ENCODE measurements at places on chromosomes 3 and 15.

DNA sequence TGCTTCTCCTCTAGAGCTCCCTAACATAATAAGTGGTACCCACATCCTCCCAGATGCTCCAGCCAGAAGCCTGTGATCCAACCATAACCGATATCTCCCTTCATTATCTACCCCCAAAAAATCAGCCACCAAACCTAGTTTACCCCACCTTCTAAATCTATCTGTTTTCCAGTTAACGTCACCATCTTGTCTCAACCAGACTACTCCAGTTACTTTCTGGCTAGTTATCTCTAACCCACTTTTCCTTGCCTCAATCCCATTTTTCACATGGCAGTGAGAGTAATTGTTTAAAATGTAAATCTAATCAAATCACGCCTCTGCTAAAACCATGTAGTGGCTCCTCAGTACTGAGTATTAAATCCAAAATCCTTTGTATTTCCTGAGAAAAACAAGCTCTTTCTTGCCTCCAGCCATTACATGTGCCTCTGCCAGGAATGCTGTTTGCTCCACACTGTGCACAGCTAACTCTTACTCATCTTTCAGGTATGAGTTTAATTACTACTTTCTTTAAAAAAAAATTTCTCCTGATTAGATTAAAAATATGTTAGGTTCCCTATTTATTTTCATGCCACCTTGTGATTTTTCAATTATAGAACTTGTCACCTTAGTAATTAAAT lies 15.4 kb downstream of the CCDC54 start:
- no peak for DNase-seq

GRCh38 chr3:44511238-44511566 lies 33.7 kb upstream of the ZNF445 start:
- DNase-seq, result no peak

- no peak for DNase-seq
Observed at GRCh38 chr3:184180165-184180564, 5.5 kb downstream of the AP2M1 start.

GRCh38 chr3:10962481-10963036 lies 30.0 kb upstream of the SLC6A1 start:
- DNase-seq, result no peak

- no peak for DNase-seq
Observed at GRCh38 chr3:53074366-53074696, 28.5 kb upstream of the SFMBT1 start.

DNA sequence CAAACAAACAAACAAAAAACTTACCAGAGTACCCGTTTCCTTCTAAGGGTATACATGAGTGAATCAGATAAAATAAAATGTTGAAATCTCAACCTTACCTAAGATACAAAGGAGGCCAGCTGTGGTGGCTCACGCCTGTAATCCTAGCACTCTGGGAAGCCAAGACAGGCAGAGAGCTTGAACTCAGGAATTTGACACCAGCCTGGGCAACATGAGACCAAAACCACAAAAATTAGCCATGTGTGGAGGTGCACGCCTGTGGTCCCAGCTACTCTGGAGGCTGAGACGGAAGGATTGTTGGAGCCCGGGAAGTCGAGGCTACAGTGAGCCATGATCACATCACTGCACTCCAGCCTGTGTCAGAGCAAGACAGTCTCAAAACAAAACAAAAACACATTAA lies 11.0 kb upstream of the FAM219B start:
- DNase-seq, result no peak

DNA sequence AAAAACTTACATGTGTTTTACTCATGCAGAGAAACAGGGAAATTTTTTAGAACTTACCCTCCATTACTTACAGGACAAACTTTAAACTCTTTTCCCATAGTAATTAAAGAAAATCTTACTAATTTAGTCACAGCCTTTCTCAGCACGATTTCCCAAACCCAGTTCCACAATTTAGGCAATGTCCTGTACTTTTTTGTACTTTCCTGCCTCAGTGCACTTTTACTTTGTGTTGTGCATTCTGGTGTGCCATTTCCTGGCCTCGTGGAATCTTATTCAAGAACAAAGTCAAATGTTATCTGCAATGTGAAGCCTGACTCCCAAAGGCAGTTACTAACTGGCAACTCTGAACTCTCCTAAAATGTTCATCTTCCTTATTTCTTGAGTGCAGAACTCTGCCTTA lies 1.9 kb downstream of the SLC33A1 start:
- no peak for DNase-seq

- DNase-seq, result no peak
Observed at GRCh38 chr3:127092368-127092767, 100.6 kb upstream of the PRR23E start.

DNA sequence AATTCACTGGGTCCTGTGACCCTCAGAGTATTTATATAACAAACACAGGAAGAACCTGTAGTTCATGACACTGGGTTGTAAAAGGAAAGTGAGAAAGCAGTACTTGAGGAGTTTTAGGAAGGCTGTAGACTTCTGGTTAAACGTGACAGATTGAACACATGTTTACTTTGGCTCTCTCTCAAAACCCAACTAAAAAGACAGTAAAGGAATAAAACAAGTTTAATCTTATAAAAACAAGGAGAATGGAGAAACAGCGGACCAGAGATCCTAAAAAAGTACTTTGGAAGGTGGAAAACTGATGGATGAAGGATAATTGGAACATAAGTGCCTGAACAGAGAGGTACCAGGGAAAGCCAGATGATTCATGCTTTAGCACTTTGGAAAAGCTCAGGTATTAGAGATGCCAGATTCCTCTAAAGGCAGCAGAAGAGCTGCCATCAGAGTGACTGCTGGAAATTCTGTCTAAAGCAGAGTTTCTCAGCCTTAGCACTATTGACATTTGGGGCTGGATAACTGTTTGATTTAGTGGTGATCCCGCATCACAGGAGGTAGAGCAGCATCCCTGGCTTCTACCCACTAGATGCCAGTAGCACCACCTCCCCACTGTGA lies 182.9 kb upstream of the RORA start:
- no peak for DNase-seq

DNA sequence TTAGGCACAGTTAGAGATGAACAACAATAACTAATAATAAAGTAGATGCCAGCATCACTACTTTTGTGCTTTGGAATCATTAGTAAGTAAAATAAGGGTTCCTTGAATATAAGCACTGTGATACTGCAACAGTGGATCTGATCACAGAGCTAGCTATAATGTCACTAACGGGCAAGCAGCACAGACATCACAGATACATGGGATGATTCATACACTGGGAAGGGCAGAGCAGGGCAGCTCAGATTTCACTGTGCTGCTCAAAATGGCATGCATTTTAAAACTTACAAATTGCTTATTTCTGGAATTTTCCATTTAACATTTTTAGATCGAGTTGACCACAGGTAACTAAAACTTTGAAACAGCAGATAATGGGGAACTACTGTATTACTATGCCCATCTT lies 476.6 kb downstream of the FHIT start:
- DNase-seq, result no peak

- DNase-seq, result no peak
Observed at GRCh38 chr3:74027121-74027520, 402.4 kb upstream of the PDZRN3 start.

DNA sequence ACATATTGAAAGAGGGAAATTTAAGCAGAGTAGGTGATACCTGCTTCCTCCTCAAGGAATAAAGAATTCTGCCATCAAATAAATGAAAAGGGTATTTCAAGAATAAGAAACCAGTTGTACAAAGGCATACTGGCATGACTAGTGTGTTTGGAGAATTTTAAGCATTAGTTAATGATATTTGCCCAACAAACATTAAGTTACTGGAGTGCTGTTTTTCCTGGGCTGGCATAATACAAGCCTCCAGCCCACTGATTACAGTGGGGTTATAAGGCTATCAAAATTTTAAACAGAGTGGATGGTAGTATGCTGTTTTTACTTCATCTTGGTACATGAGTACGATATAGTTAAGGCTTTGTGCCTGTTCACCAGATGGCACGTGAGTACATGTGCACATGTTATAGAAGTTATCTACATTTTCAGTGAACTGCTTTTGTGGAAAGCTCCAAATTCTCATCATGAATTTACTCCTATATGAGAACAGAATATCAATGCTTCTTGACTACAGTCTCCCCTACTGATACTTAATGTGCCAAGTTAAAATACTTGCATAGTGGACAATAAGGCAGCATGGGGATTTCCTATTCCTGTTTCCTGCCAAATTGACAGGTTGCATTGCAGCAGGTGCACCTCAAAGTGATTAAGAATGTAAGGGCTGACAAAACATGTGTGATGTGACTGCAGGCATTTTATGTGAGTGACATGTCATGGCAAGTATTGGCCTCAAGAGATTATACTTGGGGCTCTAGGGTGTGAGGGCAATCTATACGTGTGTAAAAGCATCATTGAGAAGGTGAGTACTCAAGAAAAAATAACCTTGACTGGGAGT lies 14.9 kb downstream of the NAALADL2 start:
- no peak for DNase-seq

- DNase-seq, result no peak
Observed at GRCh38 chr15:47844437-47844836, 127.1 kb downstream of the SEMA6D start.

DNA sequence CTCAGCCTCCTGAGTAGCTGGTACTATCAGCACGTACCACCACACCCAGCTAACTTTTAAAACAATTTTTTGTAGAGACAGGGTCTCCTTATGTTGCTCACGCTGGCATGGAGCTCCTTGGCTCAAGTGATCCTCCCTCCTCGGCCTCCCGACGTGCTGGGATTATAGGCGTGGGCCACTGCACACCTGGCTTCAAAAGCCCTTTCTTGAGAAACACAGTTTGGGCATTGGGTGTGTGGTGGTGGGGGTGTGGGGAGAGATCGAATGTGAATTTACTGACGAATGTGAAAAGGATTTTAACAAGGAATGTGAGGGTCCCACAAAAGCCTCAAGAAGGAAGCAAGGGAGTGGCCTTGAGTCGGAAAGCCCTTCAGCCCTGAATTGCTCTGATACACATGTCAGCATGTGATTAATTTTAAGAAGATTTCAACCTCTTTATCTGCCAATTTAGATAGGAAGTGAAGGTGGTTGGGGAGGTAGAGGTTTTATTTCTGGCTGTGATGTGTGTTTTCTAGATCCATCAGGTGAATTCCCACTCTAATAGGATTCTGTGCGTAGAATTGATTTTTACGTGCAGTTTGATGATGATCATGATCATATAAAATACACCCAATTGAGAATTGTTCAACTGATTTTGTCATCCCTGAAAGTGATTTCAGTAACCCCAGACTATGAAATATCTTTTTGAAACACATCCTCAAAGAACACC lies 1.1 kb downstream of the CCR4 start:
- no peak for DNase-seq

- DNase-seq, result no peak
Observed at GRCh38 chr15:66923438-66923881, 141.9 kb upstream of the SMAD3 start.

DNA sequence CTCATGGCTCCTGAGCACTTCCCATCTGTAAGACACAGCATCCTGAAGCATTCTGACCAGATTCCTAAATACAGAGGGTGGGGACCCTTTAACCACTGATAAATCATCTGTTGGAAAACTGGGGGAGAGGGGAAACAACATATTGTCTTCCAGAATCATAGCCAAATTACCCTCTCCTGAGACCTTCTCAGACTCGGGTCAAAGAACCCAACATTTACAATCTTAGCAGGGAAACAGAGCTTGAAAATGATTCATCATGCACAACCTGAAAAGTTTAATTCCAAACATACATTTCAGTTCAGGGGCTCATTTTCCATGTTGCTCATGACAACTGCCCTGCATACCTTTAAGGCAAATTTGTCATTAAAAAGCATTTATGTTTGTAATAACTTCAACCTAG lies 48.5 kb upstream of the TSPAN3 start:
- DNase-seq, result no peak

DNA sequence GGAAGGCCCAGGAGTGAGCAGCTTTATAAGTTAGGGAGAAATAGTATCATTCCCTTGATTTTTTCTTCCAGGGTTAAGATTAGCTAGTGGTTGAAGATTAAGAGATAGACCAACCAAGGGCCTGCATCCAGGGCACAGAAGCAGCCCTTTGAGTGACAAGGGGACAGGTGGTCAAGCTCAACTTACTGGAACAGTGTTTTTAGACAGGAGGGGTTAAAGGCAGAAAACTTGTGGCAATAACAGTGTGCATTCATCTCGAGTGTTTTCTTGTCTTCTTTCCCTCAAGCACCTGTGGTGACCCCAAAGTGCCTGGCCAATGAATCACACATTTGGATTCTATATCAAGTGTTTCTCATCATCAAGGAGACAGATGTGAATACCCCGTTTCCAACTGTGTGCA lies 267.5 kb downstream of the PDCD6IP start:
- DNase-seq, result no peak

DNA sequence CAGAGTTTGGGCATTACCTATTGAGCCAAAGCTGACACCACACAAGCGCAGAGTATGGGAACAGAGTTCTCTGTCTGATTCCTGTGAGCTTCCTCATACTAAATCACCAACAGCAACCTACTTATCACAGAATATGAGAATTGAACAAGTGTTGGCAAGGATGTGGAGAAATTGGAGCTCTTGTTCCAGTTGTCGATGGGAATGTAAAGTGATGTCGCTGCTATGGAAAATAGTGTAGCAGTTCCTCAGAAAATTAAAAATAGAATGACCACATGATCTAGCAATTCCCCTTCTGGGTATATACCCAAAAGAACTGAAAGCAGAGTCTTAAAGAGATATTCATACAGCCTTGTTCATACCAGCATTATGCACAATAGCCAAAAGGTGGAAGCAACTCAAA lies 33.4 kb downstream of the CD86 start:
- DNase-seq, result no peak

- no peak for DNase-seq
Observed at GRCh38 chr15:89088605-89089315, 504 bp downstream of the ABHD2 start.

DNA sequence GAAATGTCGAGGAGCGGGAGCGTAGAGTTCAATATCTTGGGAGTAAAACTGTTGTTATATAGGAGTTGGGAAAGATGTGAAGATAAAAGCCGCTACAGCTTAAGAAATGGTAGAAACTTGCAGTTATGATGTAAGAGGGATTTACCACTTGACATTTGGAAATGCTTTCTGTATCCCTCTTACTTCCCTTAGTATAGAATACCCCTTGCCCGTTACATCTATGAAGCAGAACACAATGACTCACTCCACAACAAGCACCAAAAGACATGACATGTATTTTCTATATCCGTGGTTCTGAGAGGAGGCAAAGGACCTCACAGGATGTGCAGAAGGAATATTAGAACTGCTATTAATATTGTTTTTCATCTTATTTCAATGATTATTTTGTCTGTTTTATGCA lies 254.2 kb upstream of the NR2F2 start:
- no peak for DNase-seq
